ENCODE measurements at places on chromosomes 7 and 10.

- DNase-seq: no peak
These were observed 242.0 kb downstream of the ARHGAP12 start for GRCh38 chr10:31686599-31686998.

DNA sequence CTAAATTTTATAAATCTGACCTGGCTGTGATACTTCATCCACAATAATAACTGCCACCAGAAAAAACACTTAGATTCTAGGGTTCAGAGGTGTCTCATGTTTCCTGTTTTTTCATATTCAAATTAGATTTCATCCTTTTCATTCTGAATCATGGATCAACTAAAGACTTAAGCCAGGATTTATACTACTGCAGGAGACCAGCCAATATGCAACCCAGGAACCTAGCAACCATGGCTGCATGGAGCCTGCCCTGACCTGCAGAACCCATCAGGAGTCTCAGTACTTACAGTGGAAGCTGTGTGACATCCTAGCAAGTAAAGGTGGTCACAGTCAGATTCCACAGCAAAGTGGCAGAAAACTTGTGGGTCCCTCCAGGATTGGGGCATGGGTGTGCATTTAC lies 40.5 kb upstream of the RNF148 start:
- DNase-seq: no peak

GRCh38 chr10:112370424-112370819 lies 3.5 kb upstream of the ACSL5 start:
- no peak for DNase-seq

DNA sequence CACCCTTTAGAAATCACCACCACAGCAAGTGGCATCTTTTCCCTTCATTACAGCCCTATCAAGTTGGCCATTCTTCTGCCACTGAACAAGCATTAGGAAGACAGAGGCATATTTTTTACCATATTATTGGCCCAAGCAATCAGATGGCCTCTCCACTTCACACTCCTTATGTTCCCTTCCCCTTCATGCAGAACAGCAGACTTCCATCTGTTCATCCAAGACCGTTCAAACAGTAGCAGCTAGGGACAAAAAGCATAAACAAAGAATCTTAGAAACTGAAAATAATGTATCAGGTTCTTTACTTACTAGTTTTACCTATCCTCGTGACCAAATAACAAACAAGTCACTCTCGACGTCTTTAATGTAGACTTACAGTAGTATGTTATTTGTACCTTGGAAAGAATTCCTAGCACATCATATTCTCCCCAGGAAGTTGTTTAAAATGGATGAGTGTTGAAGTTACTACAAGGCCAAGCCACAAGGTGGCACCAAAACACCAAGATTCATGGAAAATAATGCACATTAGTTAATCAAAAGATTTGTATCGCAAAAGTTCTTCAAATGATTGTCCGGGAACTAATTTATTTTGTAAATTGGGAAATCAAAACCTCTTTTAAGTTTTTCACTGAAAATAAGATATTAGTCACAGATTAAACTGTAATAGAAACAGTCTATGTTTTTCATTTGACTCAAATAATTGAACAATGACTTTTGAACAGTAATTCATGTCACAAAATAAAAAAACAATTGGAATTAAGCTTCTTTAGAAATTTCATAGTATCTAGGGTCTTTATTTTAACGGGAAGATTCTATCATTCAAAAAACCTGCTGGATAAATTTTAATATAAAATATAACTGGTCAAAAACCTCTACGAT lies 112.1 kb downstream of the VPS41 start:
- DNase-seq: no peak

- no peak for DNase-seq
These were observed 230.3 kb downstream of the ARHGAP12 start for GRCh38 chr10:31698181-31698830.

DNA sequence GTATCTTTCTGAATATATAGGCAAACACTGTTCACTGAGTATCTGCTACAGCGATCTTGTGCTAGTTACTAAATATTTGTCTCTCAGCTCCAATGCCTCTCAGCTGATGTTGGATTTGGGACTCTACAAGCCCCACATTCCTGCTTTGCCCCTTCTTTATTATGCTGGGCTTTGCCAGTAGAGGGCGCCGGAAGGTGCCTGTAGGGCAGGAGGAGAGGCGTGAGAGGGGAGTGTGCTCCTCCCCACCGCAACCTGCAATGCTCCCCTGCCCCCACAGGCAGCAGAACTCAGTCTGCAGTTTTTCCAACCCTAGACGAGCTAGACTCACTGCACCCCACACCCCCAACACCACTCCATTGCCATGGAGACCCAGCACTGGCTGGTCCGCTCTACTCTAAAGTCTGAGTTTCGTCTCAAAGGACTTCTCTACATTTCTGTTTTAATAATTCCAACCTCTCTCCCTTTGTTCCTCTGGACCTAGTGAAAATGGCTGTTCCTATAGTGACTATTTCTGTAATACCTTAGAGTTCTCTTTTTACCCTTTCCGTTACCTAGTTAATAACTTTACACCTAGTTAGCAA lies 337.6 kb downstream of the CCSER2 start:
- DNase-seq: no peak

- DNase-seq: no peak
These were observed 740.7 kb upstream of the AUTS2 start for GRCh38 chr7:68857571-68857970.

- no peak for DNase-seq
These were observed 2.8 kb downstream of the MOGAT3 start for GRCh38 chr7:101197991-101198390.

DNA sequence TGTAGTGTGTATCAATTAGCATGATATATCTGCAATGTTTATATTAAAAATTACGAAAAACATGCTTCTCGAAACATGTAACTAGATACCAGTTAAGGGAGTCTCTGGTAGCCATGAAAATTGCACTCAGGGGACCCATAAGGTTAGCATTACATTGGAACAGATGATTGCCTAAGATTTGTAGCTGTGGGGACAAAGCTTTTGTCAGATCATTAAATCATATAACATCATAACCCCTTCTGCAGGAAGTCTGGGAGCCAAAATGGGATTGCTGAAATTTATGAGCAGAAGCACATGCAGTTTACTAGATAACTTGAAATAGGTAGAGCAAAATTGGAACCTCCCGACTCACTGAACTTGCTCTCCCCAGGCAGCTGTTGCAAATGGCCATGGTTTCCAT lies 235.0 kb upstream of the IGFBP3 start:
- DNase-seq: no peak

DNA sequence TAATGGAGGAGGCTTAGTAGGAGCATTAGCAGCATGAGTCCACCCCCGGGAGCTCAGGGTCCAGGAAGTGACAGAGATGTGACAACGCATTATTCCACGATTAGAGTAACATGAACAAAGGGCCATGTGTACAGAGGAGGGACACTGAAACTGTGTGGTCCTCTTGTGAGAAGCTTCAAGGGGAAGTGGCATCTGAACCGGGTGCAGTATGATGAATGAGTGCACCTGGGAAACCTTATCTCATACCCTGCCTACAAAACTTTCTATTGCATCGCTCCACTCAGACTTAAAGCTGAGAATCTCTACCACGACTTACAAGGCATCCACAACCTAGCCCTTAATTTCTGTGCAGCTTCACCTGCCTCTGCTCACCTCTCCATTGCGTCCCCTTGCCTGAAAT lies 115.3 kb upstream of the AMPH start:
- no peak for DNase-seq

GRCh38 chr7:82339958-82340357 lies 103.6 kb downstream of the CACNA2D1 start:
- DNase-seq: no peak

DNA sequence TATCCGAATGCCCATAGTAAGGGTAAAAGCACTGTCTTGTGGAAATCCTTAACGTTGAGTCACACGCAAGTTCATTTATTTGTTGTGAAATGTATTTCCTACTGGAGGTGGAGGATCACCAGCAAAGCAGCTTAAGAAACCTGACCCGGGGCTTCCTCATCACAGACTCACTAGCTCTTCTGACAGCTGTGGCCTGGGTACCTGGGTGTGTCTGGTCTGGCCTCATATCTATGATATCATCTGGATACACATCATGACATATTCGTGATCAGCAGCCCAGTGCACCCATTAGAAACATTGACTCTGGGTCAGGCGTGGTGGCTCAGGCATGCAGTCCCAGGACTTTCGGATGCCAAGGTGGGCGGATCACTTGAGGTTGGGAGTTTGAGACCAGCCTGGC lies 8.8 kb downstream of the DRGX start:
- no peak for DNase-seq

GRCh38 chr7:108236681-108237415 lies 106.7 kb upstream of the LAMB4 start:
- DNase-seq: no peak

DNA sequence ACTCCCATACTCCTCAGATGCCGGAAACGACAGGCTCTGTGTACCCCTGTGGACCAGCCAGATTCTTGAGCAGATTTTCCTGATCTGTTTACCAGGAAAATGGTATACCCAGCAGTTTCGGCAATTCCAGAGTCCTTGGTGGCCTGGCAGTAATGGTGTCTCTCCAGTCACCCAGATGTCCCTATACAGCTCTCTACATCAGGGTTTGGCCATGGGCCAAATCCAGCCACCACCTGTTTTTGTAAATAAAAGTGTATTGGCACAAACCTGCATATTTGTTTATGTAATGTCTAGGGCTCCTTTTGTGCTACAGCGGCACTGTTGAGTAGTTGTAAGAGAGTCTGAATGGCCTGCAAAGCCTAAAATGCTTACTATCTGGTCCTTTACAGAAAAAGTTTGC lies 491.3 kb downstream of the RPS24 start:
- DNase-seq: no peak
